ENCODE measurements at places on chromosomes 6 and 20.

GRCh38 chr20:34986311-34987287 lies 30.9 kb downstream of the MYH7B start:
- H3K36me3 ChIP-seq = no peaks in the 10 kb centered on the region
- H3K27ac ChIP-seq = no peak overlapping the region
- DNase-seq = peak; percentile 78
- H3K27me3 ChIP-seq = peaks cover 42% of the 10 kb centered on the region
- no peaks in the 10 kb centered on the region for H3K4me1 ChIP-seq

DNA sequence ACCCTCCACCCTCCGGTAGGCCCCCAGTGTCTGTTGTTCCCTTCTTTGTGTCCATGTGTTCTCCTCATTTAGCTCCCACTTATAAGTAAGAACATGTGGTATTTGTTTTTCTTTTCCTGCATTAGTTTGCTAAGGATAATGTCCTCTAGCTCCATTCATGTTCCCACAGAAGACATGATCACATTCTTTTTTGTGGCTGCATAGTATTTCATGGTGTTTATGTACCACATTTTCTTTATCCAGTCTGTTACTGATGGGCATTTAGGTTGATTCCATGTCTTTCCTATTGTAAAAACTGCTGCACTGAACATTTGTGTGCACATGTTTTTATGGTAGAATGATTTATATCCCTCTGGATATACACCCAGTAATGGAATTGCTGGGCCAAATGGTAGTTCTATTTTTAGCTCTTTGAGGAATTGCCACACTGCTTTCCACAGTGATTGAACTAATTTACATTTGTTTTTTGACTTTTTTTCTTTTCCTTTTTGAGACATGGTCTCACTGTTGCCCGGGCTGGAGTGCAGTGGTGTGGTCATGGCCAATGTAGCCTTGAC lies 4.5 kb downstream of the KPNA5 start:
- no peak overlapping the region for H3K27ac ChIP-seq
- H3K36me3 ChIP-seq = no peaks in the 10 kb centered on the region
- DNase-seq = no peak

- no peak overlapping the region for H3K27ac ChIP-seq
- no peaks in the 10 kb centered on the region for H3K36me3 ChIP-seq
- H3K4me3 ChIP-seq = no peak overlapping the region
- no peaks in the 10 kb centered on the region for H3K4me1 ChIP-seq
- no peak for DNase-seq
These were observed 31.4 kb downstream of the BEND3 start for GRCh38 chr6:107083921-107084320.

DNA sequence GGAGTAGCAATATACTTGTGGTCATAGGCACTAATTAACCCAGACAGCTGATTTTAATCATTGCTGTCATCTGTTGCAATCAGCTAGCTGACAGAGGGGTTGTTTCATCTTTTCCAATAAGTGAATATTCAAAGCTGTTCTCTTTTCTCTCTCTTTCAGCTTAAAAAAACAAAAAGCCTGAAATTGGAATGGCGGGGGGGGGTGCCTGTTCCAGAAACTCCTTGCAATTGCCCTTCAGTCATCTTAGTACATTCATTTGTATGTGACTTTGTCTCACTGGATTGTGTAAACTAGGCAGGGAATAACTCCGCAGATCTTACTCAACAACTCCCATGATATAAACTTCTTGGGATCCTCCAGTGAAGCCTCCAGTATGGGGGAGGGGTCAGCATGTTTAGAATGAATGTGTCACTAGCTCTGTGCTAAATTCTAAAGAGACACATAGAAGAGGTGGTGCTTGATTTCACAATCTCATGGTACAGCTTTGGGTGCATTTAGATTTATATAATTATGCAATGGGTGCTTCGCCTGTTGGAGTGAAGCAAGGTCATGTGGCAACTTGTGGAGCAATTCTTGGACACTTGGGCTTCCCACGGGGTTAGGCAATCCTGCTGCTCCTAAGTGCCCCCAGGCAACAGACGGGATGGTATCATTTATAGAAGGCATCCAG lies 40.1 kb downstream of the SLC24A3 start:
- H3K36me3 ChIP-seq = no peaks in the 10 kb centered on the region
- no peaks in the 10 kb centered on the region for H3K4me1 ChIP-seq
- H3K4me3 ChIP-seq = no peak overlapping the region
- H3K27ac ChIP-seq = no peak overlapping the region
- no peaks in the 10 kb centered on the region for H3K27me3 ChIP-seq
- DNase-seq = no peak

GRCh38 chr20:2709205-2709981 lies 16.8 kb downstream of the EBF4 start:
- peaks cover 19% of the 10 kb centered on the region for H3K27me3 ChIP-seq
- no peak overlapping the region for H3K4me3 ChIP-seq
- no peak overlapping the region for H3K27ac ChIP-seq

DNA sequence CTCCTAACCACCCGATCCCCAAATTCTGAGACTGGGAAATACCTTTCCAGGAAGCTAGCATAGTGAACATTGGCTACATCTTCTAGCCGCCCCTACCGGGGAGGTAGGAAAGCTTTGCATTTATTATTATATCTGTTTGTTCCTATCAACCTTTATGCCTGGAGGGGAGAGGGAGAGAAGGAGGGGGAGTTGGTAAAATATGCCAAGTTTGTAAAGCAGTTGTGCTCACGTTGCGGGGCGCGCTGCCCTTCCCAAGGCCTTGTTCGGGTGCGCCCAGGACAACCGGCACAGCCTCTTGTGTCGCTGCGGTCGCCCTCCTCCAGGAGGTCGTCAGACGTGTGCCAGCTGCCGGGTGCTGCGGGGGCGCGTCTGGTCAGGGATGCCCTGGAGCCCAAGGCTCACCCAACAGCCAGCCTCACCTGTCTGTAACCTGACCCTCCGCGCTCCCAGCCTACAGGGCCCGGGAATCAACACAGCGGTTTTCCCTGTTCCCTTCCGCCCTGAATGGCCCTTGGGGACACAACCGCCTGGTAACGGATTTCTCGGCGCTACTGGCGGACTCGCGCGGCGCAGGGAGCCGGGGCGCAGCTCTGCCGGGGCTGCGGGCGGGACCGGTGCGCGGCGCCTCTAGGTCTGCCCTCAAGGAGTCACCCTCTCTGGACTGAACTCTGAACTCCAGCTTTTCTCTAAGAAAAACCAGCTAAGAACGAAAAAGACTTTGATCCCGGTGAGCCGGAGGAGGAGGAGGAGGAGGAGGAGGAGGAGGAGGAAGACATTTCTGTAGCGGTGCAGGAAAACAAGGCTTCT lies 1.1 kb upstream of the OVOL2 start:
- no peak overlapping the region for H3K27ac ChIP-seq
- no peak overlapping the region for H3K4me3 ChIP-seq
- no peaks in the 10 kb centered on the region for H3K4me1 ChIP-seq
- DNase-seq = peak; percentile 89
- no peaks in the 10 kb centered on the region for H3K36me3 ChIP-seq

DNA sequence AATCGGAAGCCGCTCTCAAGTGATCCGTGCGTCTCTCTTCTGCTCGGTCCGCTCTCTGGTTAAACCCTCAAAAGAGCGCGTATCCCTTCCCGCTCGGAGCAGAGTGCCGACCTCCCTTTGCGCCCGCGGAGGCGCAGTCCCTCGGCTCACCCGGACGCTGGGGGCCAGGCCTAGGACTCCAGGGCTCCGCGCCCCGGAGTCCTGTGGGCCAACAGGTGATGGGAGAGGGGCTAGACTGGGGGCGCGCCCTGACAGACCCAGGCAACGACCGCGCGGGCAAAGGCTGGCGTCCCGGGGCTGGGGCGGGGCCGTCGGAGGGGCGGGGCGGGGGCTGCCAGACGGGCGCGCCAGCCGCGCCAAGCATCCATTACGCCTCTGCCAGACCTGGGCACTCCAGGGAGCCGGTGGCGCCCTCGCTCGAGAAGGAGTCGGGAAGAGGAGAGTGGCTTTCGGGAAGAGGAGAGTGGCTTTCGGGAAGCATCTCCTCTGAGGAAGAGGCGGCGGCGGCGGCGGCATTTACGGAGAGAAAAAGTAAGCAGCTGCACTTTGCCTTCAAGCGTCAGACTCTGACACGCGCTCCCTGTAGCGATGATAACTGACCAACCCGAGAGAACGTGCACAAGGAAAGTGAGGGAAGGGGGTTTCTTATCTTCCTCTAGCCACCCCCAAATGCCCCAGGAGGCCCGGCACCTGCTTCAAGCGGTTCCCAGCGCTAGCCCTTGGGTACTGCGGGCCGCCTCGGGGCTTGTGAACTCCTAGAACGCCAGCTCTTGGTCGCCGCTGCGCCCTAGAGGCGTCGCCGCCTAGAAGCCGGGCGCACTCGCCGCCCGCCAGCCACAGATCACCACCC lies 2.6 kb downstream of the EPHA7 start:
- H3K4me1 ChIP-seq = peaks cover 4% of the 10 kb centered on the region
- H3K36me3 ChIP-seq = no peaks in the 10 kb centered on the region
- DNase-seq = peak; percentile 75
- H3K27me3 ChIP-seq = peaks cover 38% of the 10 kb centered on the region
- no peak overlapping the region for H3K27ac ChIP-seq

- H3K4me3 ChIP-seq = no peak overlapping the region
- no peak overlapping the region for H3K27ac ChIP-seq
- H3K27me3 ChIP-seq = no peaks in the 10 kb centered on the region
- H3K4me1 ChIP-seq = no peaks in the 10 kb centered on the region
These were observed 231.6 kb downstream of the MAFB start for GRCh38 chr20:40457404-40457803.

- H3K36me3 ChIP-seq = no peaks in the 10 kb centered on the region
- DNase-seq = no peak
- no peak overlapping the region for H3K27ac ChIP-seq
- no peaks in the 10 kb centered on the region for H3K27me3 ChIP-seq
These were observed 79.0 kb downstream of the SAMD3 start for GRCh38 chr6:130143709-130144108.

DNA sequence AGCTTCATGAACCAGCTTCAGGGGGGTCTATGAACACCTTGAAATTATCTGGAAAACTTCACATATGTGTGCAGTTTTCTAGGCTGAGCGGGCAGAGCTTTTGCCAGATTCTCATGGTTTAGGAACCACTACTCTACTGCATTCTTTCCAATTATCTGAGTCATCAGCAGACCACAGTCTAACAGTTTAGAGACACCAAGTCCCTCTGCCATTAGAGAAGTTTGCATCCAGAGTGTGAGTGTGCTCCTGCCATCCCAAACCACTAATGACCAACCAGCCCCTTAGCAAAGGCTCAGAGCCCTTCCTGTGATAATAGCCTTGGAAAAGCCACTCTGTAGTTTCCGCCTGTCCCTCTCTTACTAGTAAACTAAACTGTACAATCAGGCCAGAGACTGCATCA lies 96.8 kb downstream of the PHACTR1 start:
- H3K36me3 ChIP-seq = no peaks in the 10 kb centered on the region
- no peak overlapping the region for H3K27ac ChIP-seq
- H3K4me3 ChIP-seq = no peak overlapping the region
- no peaks in the 10 kb centered on the region for H3K4me1 ChIP-seq
- no peaks in the 10 kb centered on the region for H3K27me3 ChIP-seq

- no peaks in the 10 kb centered on the region for H3K27me3 ChIP-seq
- peak overlapping the region; percentile 60 for H3K27ac ChIP-seq
- H3K4me3 ChIP-seq = no peak overlapping the region
- H3K4me1 ChIP-seq = peaks cover 44% of the 10 kb centered on the region
- peaks cover 35% of the 10 kb centered on the region for H3K36me3 ChIP-seq
These were observed 10.5 kb downstream of the MANBAL start for GRCh38 chr20:37299718-37300528.

- H3K4me3 ChIP-seq = no peak overlapping the region
- H3K4me1 ChIP-seq = peaks cover 8% of the 10 kb centered on the region
- H3K27me3 ChIP-seq = peaks cover 96% of the 10 kb centered on the region
- no peak for DNase-seq
These were observed 975 bp upstream of the TFAP2A start for GRCh38 chr6:10415617-10416480.

GRCh38 chr6:13702809-13703302 lies 8.8 kb downstream of the RANBP9 start:
- DNase-seq = no peak
- peaks cover 4% of the 10 kb centered on the region for H3K4me1 ChIP-seq
- no peak overlapping the region for H3K27ac ChIP-seq
- no peaks in the 10 kb centered on the region for H3K27me3 ChIP-seq
- H3K4me3 ChIP-seq = no peak overlapping the region

- no peaks in the 10 kb centered on the region for H3K27me3 ChIP-seq
- H3K36me3 ChIP-seq = no peaks in the 10 kb centered on the region
- H3K27ac ChIP-seq = no peak overlapping the region
- no peak overlapping the region for H3K4me3 ChIP-seq
- H3K4me1 ChIP-seq = peaks cover 23% of the 10 kb centered on the region
These were observed 21.4 kb upstream of the PI16 start for GRCh38 chr6:36933102-36933501.

- H3K27me3 ChIP-seq = no peaks in the 10 kb centered on the region
- H3K4me1 ChIP-seq = peaks cover 42% of the 10 kb centered on the region
- peak overlapping the region; percentile 31 for H3K4me3 ChIP-seq
- peaks cover 3% of the 10 kb centered on the region for H3K36me3 ChIP-seq
These were observed 308.2 kb upstream of the THEMIS start for GRCh38 chr6:128208851-128209580.

DNA sequence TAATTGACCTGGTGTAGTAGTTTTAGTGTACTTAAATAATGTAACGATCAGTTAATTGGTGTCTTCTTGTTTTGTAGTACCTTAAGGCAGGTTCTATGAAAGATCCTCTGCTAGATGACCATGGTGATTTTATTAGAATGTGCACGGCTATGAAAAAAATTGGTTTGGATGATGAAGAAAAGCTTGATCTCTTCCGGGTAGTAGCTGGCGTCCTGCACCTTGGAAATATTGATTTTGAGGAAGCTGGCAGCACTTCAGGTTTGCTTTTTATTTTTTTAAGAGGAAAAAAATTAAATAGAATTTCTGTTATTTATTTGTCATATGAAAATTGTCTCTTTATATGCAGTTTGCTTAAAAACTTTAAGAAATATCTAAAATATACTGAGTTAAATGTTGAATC lies 99.2 kb downstream of the MYO6 start:
- no peaks in the 10 kb centered on the region for H3K36me3 ChIP-seq
- no peaks in the 10 kb centered on the region for H3K27me3 ChIP-seq
- peaks cover 10% of the 10 kb centered on the region for H3K4me1 ChIP-seq

GRCh38 chr20:20761301-20761700 lies 48.9 kb upstream of the RALGAPA2 start:
- H3K4me3 ChIP-seq = no peak overlapping the region
- H3K4me1 ChIP-seq = no peaks in the 10 kb centered on the region
- no peaks in the 10 kb centered on the region for H3K36me3 ChIP-seq
- H3K27ac ChIP-seq = no peak overlapping the region

- no peaks in the 10 kb centered on the region for H3K36me3 ChIP-seq
- H3K4me1 ChIP-seq = no peaks in the 10 kb centered on the region
- H3K4me3 ChIP-seq = no peak overlapping the region
- H3K27me3 ChIP-seq = no peaks in the 10 kb centered on the region
These were observed 78.2 kb upstream of the ARID1B start for GRCh38 chr6:156699017-156699421.

DNA sequence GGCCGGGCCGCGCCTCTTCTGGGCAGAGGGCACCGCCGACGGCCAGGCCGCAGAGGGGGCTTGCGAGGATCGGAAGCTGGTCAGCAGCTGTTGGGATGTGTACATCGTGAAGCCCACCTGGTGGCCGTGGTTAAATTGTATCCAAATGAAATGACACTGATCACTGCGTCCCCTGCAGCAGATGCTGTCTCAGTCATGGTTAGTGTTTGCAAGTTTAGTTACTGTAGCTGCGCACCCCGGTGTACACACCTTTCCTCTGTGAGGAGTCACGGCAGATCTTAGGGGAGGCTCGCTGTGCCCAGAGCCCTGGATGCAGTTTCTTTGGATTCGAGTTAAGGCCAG lies 653 bp downstream of the NAA20 start:
- H3K27ac ChIP-seq = peak overlapping the region; percentile 75
- H3K36me3 ChIP-seq = peaks cover 5% of the 10 kb centered on the region
- H3K4me1 ChIP-seq = peaks cover 7% of the 10 kb centered on the region
- no peak for DNase-seq

All from osteoblast (primary cell).